Endothelial cell of coronary artery (primary cell): ENCODE measurements at places on chromosomes 12 and 14. TPM values are rescaled to one million over a fixed set of nuclear protein-coding genes. Genes with fewer than 3 reads are reported as not detected.

The RIMKLB gene
- 67.2 and 87.9 TPM in 2 replicates for total RNA-seq

The HHIPL1 gene
- total RNA-seq, result 2.0 and 4.4 TPM in 2 replicates

The NOXRED1 gene
- total RNA-seq, result 0.09 TPM in 2 replicates

The PLEKHG3 gene
- total RNA-seq, result 3.6 and 5.2 TPM in 2 replicates

The PTPRB gene
- 105 and 187 TPM in 2 replicates for total RNA-seq

The LRFN5 gene
- total RNA-seq, result under 0.01 and 0.47 TPM in 2 replicates

The SIX1 gene
- 0.27 and 0.28 TPM in 2 replicates for total RNA-seq

The TTC9 gene
- total RNA-seq, result under 0.01 TPM in 2 replicates

The PCED1B gene
- total RNA-seq, result 0.45 and 0.66 TPM in 2 replicates

The TMEM179 gene
- total RNA-seq, result under 0.01 TPM in 1 of 2 replicates, not detected in the other

The FAIM2 gene
- total RNA-seq, result under 0.01 TPM in 1 of 2 replicates, not detected in the other

The SDR9C7 gene
- not detected in 2 replicates for total RNA-seq

The TNFRSF1A gene
- total RNA-seq, result 48.4 and 99.7 TPM in 2 replicates

The DAO gene
- total RNA-seq, result not detected in 2 replicates

The IQSEC3 gene
- total RNA-seq, result not detected in 2 replicates

The RILPL1 gene
- total RNA-seq, result 9.7 and 13.1 TPM in 2 replicates

The RNF212B gene
- not detected in 2 replicates for total RNA-seq

The FSCB gene
- total RNA-seq, result not detected in 2 replicates

The SDSL gene
- total RNA-seq, result 6.8 and 7.0 TPM in 2 replicates

The SIRT4 gene
- 1.3 TPM in 2 replicates for total RNA-seq
